Activated CD4-positive, alpha-beta memory T cell treated with anti-CD3 and anti-CD28 coated beads for 36 hours (primary cell): ENCODE measurements at places on chromosomes 4 and X. TPM values are rescaled to one million over a fixed set of nuclear protein-coding genes. Genes with fewer than 3 reads are reported as not detected.

Gene SEC24B
- 25.2 TPM for total RNA-seq

Gene WNK3
- 0.19 TPM for total RNA-seq

Gene OTC
- not detected for total RNA-seq

Gene FABP2
- total RNA-seq, result not detected

Gene C4orf36
- total RNA-seq, result 0.61 TPM

Gene TCEAL6
- not detected for total RNA-seq

Gene GLUD2
- 1.3 TPM for total RNA-seq

Gene CT45A10
- not detected for total RNA-seq

Gene GAK
- total RNA-seq, result 101 TPM

Gene FRMPD4
- total RNA-seq, result not detected

Gene NPY2R
- total RNA-seq, result not detected

Gene RBM46
- not detected for total RNA-seq

Gene FAM114A1
- 0.50 TPM for total RNA-seq

Gene RAB40AL
- not detected for total RNA-seq

Gene TRO
- 3.9 TPM for total RNA-seq

Gene HPGDS
- 0.34 TPM for total RNA-seq

Gene HTRA3
- not detected for total RNA-seq

Gene FAM47C
- not detected for total RNA-seq

Gene MMRN1
- total RNA-seq, result 0.10 TPM

Gene NMU
- total RNA-seq, result not detected

Gene GLRB
- total RNA-seq, result not detected

Gene GK2
- total RNA-seq, result not detected

Gene SRPX
- 0.24 TPM for total RNA-seq

Gene SH3RF1
- 0.19 TPM for total RNA-seq

Gene LPAR4
- total RNA-seq, result not detected

Gene PLAC1
- total RNA-seq, result not detected

Gene HTR2C
- not detected for total RNA-seq

Gene SLC10A4
- total RNA-seq, result not detected

Gene VSIG1
- total RNA-seq, result 1.2 TPM

Gene NUDT11
- total RNA-seq, result 2.8 TPM

Gene SLC4A4
- 0.51 TPM for total RNA-seq

Gene TMEM156
- 28.4 TPM for total RNA-seq

Gene KIF4A
- 26.4 TPM for total RNA-seq

Gene TNMD
- total RNA-seq, result not detected

Gene LRRC66
- not detected for total RNA-seq

Gene RASGEF1B
- total RNA-seq, result 4.4 TPM

Gene RAB40A
- total RNA-seq, result 0.10 TPM

Gene NXF2B
- total RNA-seq, result not detected
